Spinal cord (tissue), 10 donors: ENCODE measurements at places on chromosomes 2 and 18.

DNA sequence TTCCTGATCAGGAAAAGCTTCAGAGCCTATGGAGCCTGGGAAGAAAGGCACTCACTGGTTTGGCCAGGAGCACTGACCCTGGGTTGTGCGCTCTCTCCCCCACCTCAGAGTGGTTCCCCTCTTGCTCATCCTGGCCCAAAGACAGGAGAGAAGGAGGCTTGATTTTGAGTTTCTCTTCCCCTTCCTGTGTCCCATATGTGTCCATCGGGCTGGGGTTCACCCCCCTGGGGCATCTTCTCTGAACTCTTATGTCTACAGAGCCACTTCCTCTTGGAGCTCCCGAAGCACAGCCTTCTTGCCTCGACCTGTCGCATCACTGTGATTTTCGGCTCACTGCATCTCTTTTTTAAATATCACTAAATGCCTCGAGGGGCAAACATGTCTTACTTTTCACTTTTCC lies 692.3 kb downstream of the RNF144A start:
- no peak overlapping the region for H3K4me3 ChIP-seq
- no peak overlapping the region for H3K27ac ChIP-seq
- no peaks in the 10 kb centered on the region for H3K27me3 ChIP-seq
- no peak for DNase-seq
- H3K4me1 ChIP-seq, result peaks cover 4% of the 10 kb centered on the region

DNA sequence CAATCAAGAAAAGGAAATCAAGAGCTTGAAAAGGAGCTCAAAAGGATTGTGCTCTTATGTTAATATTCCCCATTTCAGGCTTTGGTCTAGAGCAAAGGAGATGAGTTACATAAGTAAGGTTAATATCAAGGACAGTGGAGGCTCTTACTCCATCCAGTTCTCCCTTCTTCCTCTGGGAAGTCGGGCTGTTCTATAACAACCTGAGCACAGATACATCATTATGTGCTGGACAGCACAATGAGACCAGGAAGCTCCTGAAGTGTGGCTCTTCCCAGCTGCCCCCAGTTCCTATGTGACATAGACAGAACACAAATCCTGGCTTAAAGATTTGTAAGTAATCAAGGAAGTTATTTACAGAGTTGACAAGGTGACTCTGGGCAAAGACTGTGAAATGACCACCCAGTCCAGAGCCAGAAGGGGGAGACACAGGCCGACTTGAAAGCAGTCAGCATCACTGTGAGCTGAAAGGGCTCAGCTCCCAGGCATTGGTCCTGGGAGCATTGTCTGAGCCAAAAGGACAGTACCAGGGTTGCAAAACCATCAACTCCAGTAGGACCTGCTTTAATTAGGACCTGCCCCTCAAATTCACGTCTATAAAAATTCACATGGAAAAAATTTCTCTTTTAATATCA lies 917.6 kb upstream of the ACVR2A start:
- H3K27ac ChIP-seq, result no peak overlapping the region
- no peak overlapping the region for H3K4me3 ChIP-seq
- H3K27me3 ChIP-seq, result no peaks in the 10 kb centered on the region
- H3K36me3 ChIP-seq, result no peaks in the 10 kb centered on the region
- H3K4me1 ChIP-seq, result no peaks in the 10 kb centered on the region

- no peaks in the 10 kb centered on the region for H3K27me3 ChIP-seq
- no peak overlapping the region for H3K4me3 ChIP-seq
- no peaks in the 10 kb centered on the region for H3K4me1 ChIP-seq
- H3K27ac ChIP-seq, result no peak overlapping the region
Observed at GRCh38 chr2:58137221-58137620, 90.6 kb downstream of the VRK2 start.

DNA sequence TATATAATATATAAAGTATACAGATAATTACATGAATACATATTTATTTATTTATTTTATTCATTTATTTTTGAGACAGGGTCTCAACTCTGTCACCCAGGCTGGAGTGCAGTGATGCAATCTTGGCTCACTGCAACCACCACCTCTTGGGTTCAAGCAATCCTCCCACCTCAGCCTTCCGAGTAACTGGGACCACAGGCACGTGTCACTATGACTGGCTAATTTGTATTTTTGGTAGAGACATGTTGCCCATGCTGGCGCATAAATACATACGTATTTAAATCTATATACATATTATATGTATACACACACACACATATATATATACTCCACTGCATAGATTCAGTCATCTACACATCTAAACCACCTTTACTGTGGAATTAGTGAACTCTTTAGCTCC lies 20.6 kb upstream of the NDUFV2 start:
- no peak for DNase-seq
- no peaks in the 10 kb centered on the region for H3K36me3 ChIP-seq
- peaks cover 3% of the 10 kb centered on the region for H3K4me1 ChIP-seq
- no peaks in the 10 kb centered on the region for H3K27me3 ChIP-seq
- H3K27ac ChIP-seq, result no peak overlapping the region
- no peak overlapping the region for H3K4me3 ChIP-seq

DNA sequence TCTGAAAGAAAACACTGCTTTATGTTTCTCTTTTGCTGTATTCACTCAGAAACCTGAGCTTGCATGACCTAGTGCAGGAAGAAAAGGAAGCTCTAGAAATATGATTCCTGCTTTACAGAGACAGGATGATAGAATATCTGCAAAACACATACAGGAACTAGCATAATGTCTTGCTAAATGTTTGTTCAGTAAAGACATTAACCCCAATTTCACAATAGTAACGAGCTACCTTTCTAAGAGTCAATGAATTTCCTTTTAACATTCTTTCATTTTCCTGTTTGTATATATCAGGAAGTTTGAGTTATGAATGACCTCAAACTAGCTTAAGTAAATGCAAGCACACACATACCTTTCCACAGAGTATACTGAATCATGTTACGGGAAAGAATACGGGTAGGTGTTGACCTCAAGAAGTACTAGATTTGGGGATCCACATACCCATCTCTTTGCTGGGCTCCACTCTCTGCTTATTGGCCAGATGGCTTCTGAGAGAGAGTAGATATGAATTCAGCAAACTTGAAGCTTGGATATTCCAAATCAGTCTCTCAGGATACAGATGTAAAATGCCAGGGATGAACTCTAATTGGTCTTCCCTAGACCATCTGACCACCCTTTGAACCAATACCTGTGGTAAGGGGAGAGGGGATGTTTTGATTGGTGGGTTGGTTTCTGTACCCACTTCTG lies 18.2 kb upstream of the ACSL3 start:
- H3K36me3 ChIP-seq, result no peaks in the 10 kb centered on the region
- DNase-seq, result no peak
- H3K4me3 ChIP-seq, result no peak overlapping the region
- no peak overlapping the region for H3K27ac ChIP-seq
- H3K4me1 ChIP-seq, result no peaks in the 10 kb centered on the region

GRCh38 chr2:196915507-196916189 lies 10.9 kb downstream of the PGAP1 start:
- H3K4me1 ChIP-seq, result no peaks in the 10 kb centered on the region
- peaks cover 13% of the 10 kb centered on the region for H3K36me3 ChIP-seq
- no peak overlapping the region for H3K27ac ChIP-seq
- no peak for DNase-seq
